Stimulated activated CD4-positive, alpha-beta T cell treated with anti-CD3 and anti-CD28 coated beads, Interleukin-1b, Interleukin-23, amount 100 ng/mL, for 1 hour (primary cell): ENCODE measurements at places on chromosomes 13 and 19.

- DNase-seq = no peak
Observed at GRCh38 chr13:102701331-102701730, 6.5 kb upstream of the METTL21C start.

GRCh38 chr19:15634105-15634504 lies 6.6 kb upstream of the CYP4F3 start:
- no peak for DNase-seq

DNA sequence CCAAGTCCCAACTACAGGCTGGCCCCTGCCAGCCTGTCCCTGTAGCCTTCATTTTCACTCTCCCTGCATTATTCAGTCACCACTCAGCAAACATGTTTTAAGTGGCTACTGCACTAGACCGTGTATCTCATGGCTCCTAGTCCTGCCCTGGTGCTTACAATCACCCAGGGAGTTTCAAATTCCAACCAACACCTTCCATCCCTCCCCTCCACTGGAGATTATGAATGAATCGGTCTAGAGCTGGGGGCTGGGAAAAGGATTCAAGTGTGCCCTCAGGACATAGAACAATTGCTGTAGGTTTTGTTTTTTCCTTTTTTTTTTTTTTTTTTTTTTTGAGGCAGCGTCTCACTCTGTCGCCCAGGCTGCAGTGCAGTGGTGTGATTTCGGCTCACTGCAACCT lies 15.0 kb upstream of the TNFAIP8L1 start:
- DNase-seq = no peak

DNA sequence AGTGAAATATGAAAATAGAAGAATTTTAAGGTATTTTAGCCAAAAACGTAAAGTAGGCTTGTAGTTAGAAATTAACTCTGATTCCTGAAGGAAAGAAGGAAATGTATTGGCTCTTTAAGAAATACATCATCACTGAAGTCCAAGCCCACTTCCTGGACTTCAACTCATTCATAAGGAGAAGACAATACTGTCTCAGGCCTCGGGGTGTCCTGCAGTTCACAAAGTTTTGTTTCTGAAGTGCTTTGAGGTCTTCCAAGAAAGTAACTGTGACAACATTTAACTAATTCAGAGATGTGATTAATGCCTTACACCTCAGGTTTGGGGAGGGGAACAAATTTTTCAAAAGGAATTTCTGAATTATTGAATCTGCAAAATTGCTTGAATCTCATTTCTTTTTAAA lies 65.8 kb upstream of the STARD13 start:
- no peak for DNase-seq
